ENCODE measurements at places on chromosomes 5 and 9. TPM values are rescaled to one million over a fixed set of nuclear protein-coding genes. Genes with fewer than 3 reads are reported as not detected.

DNA sequence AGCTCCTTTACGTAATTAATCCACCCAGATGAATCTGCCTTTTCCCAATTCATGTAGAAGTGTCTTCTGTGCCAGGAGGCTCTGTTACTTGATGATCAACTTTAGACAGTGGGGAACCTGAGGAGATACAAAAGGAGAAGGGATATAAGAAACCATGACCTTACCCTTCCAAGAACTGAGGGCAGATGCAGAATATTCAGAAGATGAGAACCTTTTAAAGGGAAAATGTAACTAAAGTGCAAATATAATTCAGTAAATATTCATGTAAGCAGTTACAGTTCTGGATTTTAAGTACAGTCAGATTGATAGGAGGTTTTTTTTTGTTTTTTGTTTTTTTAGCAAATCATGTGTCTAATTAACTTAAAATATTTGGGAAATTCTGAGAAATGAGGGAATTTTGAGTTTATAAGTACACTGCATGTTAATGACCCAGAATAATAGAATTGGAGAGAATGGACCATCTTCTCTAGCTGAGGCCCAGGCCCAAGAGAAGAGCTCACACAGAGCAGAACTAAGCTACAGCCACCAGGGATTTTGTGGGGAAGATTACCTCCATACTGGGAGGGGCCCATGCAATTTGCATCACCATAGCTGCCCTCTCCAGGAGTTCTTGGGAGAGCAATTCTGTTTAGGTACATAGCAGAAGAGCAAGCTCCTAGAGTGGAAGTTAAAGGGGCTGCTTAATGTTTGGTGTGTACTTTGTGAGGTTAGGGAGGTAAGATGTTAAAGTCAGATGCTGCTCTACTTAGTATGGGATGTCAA, 61.5 kb downstream of the SV2C start:
- no peak for DNase-seq

DNA sequence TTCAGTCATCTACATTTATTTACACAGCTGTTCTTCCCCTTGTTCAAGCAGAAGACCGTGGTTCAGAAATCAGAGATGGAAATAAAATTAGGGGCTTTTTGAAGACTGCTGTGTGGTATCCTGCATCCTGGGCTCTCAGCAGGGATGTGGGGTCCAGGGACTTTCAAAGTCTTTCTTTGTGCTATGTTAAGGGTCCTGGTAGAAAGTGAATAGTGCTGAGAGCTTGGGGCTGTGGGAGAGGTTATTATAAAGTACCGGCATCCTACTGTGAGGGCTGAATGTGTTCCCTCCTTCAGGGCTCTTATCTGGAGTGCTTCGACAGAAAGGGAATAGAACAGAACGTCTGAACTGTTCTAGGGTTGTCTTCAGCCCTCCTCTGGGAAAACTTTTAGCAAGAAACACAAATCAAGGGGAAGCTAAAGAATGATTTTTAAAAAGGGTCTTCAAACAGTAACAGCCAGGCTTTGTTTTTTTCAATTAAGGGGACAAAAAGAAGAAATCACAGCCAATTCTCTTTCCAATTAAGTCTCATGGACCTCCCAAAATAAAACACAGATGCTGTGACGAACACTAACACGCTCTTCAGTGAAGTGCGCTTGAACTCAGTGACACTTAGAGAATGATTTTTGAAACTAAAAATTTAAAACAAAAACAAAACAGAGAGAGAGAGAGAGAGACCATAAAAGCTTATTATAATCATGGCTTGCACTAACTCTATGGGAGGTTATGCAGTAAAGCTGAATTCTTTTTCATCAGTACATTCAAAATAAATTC, 15.7 kb upstream of the SLC1A3 start:
- no peak for DNase-seq

- DNase-seq: no peak
Observed at GRCh38 chr5:116488356-116489041, 86.1 kb downstream of the SEMA6A start.

DNA sequence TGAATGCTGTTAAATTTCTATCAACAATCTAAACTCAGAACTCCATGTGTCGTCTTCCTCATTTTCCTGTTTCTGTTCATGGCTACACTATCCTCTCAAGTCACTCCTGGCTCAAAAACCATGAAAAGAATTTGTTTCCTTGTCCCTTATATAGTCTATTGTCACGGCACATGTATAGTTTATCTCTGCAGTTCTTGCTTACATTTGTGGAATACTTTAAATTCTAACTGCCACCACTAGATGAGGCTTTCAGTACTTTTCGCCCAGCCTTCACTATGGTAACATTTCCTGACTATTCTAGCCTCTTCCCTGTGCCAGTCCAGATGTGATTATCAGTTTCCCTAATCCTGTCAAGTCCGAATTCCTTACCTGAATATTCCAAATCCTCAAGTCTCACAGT, 34.6 kb downstream of the PKD2L2 start:
- no peak for DNase-seq

- DNase-seq: no peak
Observed at GRCh38 chr5:176410486-176411180, 5.7 kb downstream of the CLTB start.

- no peak for DNase-seq
Observed at GRCh38 chr5:89047571-89047970, 164.6 kb upstream of the MEF2C start.

DNA sequence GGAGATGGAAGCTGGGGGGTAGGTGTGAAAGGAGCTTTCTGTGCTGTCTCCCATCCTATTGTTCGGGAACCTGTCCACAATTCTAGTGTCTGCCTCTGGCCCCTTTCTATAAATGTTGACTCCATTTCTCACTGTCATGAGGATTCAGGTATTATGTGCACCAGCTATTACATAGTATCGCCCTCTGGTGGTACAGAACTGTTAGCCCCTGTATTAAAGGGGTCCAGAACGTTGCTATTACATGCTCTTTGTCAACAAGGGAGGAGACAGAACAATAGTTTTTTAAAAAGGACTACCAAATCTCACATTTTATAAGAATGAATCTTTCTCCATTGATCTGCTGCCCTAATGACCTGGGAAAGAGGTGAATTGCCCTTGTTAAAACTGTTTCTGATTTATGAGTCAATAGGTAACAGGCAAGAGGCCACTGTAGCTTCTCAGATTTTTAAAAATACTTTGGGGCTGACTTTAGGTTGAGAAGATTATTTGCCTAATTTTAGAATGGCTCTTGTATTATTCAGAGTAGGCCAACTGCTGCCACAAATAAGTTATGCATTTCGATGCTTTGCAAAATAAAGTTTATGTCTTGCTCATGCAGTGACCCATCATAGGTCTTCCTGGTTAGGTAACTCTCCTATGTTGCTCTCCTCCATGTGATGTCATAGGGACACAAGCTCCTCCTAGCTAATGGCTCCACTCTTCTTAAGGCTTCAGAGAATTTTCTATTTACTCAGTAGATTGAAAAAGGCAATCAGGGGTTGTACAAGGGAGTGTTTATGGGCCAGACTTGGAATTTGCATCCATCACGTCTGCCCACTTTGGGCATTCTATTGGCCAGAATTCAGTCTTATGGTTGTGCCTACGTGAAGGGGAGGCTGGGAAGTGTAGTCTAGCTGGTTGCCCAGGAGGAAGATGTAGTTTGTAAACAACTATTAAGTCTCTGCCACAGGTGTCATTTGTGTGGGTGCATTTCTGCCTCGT, 20.8 kb downstream of the DCANP1 start:
- no peak for DNase-seq

DNA sequence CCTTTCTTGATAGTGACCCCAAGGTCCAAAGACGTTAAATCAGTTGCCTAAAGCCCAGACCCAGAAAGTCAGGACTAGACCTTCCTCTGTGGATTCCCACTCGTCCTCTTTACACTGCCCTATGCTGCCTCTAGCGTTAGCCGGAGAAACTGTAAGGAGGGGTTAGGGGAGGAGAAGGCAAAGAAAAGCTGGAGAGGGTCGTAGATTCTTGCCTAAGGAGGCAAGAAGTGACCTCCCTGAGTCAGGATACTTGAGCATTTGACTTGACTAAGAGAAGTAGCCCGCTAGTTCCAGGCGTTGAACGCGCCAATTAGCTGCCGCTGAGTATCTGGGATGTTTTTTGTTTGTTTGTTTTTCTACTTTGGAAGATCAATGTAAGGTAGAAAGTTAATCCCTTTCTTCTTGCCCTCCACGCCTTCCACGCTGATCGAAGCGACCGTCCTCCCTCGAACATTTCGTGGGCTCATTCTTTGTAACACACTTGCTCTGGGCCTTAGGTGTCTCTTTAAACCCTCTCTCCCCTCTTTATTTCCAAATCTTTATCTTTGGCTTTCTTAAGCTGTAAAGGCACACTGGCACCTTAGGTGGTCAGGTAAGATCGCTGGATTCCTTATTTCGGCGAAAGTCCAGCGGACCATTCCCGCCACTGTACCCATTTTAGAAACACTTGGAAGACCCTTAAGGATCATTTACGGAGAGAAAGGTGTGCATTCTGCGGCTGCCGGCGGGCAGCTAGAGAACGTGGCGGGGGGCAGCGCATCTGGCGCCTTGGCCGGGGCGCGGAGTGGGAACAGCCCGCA, 5.1 kb upstream of the RGMB start:
- DNase-seq: peak; percentile 32

DNA sequence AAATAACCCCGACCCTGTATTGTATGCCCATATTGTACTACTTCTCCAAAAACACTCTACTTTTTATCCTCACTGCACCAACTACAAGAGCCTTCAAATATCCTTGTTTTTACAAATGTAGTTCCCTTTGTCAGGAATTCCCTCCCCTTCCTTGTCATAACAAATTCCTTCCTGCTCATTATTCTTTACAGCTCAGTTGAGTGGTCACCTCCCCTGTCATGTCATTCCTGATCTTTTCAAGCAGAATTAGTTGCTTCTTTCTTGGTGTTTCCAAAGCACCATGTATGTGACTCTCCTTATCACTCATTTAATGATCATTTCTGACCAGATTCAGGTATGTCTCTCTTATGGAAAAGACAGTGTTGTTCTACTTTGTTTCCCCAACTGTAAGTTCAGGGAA, 194.2 kb upstream of the SMC2 start:
- no peak for DNase-seq

GRCh38 chr5:56822981-56823380, 7.6 kb downstream of the MAP3K1 start:
- DNase-seq: no peak

Gene ADGRV1
- total RNA-seq: not detected

Gene PLEKHG4B
- 0.06 TPM for total RNA-seq

Gene SYNPO
- total RNA-seq: 0.39 TPM

Gene THBS4
- total RNA-seq: 0.41 TPM

Data from activated naive CD8-positive, alpha-beta T cell treated with anti-CD3 and anti-CD28 coated beads for 36 hours (primary cell).